Astrocyte of the spinal cord (primary cell): ENCODE measurements at places on chromosomes 7 and 10.

GRCh38 chr7:24659505-24659904 lies 86.3 kb downstream of the PALS2 start:
- DNase-seq, result no peak

GRCh38 chr10:60798870-60799269 lies 20.6 kb downstream of the CDK1 start:
- no peak for DNase-seq

- DNase-seq, result no peak
Observed at GRCh38 chr10:95860166-95860940, 47.4 kb upstream of the CC2D2B start.

- DNase-seq, result no peak
Observed at GRCh38 chr7:106139265-106140251, 27.4 kb upstream of the SYPL1 start.

DNA sequence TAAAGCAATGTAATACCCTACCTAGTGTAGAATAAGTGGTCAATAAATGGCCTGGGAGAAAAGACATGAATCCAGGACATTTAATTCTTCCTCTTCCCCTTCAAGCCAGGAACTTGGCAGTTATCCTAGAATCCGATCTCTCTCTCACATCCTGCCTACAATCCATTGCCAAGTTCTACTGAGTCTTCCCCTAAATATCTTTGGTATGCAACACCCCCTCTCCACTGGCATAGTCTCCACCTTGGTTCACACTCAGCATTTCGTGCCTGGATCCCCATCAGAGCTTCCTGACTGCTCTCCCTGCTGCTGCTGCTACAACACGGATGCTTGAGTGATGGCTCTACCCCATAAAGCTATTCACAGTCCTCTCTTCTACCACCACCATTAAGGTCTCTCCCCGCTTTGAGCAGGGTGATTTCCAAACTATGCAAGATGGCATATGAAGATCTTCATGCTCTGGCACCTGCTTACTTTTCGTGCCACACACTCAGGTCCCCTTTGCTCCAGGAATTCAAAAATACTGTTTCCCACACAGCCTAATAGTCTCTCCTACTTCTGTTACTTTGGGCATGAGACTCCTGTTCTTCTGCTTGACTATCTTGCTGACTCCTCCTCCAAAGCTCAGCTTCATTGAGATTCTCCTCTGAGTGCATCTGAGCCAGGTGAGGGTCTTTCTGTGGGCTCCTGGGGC lies 4.8 kb downstream of the ANK3 start:
- peak; percentile 95 for DNase-seq

GRCh38 chr7:12358694-12359093 lies 45.0 kb downstream of the VWDE start:
- DNase-seq, result peak; percentile 1

DNA sequence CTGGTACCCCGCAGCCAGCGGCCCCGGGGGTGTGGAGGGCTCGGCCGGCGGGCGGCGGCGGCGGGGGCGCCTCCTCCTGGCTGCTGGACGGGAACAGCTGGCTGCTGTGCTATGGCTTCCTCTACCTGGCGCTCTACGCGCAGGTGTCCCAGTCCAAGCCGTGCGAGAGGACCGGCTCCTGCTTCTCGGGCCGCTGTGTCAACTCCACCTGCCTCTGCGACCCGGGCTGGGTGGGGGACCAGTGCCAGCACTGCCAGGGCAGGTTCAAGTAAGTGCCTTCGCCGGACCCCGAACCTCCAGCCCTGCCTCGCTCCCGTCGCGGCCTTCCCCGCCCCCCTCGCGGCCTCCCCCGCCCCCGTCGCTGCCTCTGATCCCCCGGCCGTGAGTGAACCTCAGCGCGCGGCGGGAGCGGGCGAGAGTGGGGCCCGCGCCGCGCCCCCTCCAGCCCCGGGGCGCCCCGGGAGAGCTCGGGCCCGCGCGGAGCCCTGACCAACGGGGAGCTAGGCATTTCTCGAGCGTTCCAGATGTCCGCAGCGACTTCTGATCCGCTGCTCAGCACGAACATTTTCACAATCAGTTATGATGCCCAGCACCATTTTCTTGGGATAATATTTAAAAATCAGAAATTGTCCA lies 727 bp downstream of the ATRNL1 start:
- DNase-seq, result no peak

GRCh38 chr10:2760736-2761135 lies 306.6 kb upstream of the PFKP start:
- DNase-seq, result no peak

- no peak for DNase-seq
Observed at GRCh38 chr7:127928852-127929251, 102.4 kb downstream of the LRRC4 start.

GRCh38 chr7:74334030-74334429 lies 44.8 kb downstream of the CLIP2 start:
- DNase-seq, result peak; percentile 41

DNA sequence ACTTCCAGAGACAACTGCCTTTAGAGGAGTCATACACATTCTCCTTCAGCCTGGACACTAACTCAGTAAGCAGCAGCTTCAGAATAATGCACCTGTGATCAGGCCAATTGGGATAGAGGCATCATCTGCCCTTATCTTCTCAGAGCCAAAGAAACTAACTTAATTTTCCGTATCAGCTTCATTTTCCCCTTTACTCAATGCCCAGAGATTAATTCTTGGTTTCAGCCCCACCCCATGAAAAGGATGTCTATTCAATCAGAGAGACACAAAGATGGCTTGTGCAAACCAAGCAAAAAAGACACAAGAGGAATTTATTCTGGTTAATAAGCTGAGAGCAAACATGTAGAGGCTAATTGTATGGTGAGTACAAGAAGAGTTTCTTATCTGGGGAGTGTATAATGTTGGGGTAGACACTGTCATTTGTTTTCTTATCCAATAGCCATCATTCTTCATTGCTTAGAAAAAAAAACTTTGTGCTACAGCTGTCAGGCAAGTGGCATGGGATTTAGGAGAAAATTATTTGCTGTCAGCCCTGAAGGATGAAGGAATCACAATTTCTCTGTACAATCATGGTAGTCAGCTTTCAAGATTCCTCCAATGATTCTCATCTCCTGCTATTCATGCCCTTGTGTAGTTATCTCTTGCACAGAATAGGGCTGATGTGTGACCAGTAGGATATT lies 38.7 kb upstream of the CCSER2 start:
- no peak for DNase-seq

DNA sequence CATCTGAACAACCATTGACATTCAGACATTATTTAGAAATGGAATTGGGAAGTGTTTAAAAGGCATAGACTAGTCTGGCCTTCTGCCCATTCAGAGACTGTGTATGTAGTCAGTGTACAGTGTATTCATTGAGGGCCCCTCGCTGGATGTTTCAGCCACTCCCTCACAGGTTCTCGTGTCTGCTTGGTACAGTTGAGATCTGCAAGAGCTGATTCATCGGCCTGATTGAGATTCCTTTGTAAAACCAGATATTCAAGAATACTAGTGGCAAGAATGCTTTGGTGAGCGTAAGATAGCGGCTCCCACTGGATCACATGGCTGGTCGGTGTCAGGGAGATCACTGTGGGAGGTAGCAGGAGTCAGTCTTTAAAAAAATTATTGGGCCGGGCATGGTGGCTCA lies 119.5 kb downstream of the TCF7L2 start:
- DNase-seq, result peak; percentile 68

DNA sequence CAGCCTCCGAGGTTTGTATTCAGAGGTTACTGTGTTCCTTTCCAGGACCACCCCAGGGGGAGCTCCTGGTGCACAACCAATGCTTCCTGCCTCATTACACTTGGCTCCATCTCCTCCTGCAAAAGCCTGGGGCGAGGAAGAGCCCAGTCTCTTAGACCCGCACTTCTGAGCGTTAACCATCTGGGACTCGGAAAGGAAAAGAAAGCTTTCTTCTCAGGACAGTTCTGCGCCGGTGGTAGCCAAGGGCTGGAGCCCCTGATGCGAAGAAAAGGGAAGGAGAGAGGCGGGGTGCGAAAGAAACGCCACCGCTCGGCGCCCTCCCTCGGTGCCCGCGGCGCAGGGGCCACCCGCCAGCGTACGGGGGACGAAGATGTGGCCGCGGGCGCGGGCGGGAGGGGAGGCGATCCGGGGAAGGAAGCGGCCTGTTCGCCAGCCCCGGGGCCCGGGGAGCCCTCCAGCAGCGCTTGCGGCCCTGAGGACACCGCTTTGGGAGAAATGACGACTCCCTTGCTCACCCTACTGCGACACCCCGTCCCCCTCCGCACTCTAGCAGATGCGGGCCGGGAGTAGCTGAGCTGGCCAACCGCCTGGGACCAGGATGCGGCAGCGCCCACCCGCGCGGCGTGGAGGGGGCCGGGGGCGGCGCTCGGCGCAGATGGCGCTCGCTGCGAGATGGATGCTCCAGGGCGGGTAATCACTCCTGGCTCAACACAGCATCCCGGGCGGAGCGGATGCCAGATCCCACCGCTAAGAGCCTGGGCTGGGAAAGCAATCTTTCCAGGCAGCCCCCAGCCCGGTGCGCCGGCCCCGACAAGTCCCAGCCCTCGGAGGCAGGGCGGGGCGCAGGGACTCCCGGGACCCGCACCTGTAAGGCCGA lies 1.3 kb downstream of the NRCAM start:
- DNase-seq, result peak; percentile 38

DNA sequence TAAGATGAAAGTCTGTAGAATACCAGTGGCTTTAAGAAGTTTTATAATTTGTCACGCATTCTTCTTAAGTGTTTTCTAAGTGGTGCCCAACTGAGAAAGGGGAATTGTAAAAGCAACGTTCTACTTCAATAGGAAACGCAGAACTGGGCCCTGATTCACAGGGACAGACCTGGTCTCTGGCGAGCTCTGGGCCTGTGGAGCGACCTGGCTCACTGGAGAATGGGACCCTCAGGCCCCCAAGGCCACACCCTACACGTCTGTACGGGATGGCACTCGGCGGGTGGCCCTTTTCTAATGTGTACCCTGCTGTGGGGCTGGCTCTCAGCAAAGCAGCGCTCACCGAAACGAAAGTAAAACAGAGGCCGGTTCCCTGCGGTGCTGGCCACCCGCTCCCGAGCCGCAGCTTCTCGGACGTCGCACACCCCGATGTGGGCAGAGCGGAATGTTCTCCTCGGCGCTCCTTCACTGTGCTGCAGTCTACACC lies 205.0 kb downstream of the DIP2C start:
- DNase-seq, result peak; percentile 81

DNA sequence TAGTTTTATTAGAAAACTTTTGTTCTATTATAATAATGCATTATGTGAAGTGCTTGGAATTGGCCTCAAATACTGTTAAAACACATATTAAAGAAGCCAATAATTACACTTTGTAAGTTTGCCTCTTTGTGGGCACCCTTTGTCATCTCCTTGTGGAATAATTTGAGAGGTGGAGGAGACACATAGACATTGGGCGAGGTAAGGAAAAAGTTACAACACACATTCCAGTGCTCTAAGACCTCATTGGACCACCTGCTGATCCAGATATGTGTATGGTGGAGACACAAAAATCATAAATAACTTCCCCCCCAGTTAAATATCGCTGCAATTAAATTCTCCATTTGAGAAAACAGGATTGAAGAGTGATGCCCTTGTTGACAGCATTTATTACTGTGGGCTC lies 511.8 kb downstream of the GFRA1 start:
- no peak for DNase-seq

- peak; percentile 85 for DNase-seq
Observed at GRCh38 chr7:22156205-22156604, 200.7 kb downstream of the RAPGEF5 start.

DNA sequence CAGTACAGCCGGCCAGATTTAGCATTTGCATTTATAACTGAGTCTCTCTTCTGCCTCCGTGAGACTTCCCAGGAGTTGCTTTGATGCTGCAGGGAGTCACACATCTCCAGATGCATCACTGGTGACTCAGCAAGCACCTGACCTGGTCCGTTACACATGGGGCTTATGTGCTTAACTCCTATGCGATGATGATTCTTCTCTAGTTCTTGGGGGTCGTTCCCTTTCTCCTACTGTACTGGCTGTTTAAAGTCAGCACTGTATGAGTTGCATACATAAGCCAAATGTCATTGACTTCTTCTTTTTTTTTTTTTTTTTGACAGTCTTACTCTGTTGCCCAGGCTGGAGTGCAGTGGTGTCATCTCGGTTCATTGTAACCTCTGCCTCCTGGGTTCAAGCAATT lies 13.0 kb upstream of the AKR1E2 start:
- peak; percentile 87 for DNase-seq

DNA sequence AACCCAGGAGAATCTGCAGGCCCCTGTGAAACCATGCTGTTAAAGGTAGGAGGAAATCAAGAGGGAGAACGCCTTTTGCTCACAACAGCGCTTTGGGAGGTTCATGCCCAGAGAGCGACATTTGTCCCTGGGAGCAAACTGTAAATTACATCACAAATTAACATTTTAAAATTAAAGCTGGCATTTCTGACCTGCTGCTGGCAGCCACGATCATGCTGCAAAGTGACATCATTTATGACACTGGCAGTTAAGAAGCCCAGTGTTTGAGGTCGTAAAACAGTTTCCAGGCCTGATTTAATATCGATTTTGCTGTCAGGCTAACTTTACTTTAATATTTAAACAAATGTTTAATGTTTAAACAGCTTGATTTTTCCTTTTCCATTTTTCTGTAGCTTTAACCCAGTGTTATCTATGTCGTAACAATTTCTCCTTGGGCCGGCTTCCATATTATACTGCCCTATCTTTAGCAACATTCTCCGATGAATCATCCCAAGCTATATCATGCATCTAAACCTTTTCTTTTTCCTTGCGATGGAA lies 86.5 kb upstream of the NPVF start:
- DNase-seq, result no peak

GRCh38 chr7:450741-451140 lies 68.9 kb downstream of the PDGFA start:
- no peak for DNase-seq

DNA sequence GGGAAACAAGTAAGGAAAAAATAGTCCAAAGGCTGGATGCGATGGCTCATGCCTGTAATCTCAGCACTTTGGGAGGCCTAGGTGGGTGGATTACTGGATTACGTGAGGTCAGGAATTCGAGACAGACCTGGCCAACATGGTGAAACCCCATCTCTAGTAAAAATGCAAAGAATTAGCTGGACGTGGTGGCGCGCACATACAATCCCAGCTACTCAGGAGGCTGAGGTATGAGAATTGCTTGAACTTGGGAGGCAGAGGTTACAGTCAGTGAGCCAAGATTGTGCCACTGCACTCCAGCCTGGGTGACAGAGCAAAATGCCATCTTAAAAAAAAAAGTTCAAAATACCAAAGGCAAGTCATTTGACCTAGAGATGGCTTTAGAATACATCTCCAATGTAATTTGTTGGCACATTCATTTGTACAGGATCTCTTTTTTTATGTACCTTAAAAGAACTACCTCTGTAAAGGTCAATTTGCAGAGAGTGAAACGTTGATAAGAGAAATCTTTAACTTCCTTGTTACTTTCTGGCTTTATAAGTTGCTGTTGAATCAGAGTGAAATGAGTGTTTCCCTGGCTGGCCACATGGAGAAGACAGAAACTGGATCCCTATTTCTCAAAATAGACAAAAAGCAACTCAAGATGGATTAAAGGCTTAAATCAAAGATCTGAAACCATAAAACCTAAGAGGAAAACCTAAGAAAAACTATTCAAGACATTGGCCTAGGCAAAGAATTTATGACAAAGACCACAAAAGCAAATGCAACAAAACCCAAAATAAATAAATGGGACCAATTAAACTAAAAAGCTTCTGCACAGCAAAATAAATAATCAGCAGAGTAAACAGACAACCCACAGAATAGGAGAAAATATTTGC lies 260.7 kb downstream of the KLF6 start:
- no peak for DNase-seq
